ENCODE measurements at places on chromosomes 4 and X.

GRCh38 chrX:97234471-97235081, 350.9 kb downstream of the RPA4 start:
- DNase-seq: no peak
- H3K4me3 ChIP-seq: no peak overlapping the region
- H3K36me3 ChIP-seq: no peaks in the 10 kb centered on the region
- H3K4me1 ChIP-seq: no peaks in the 10 kb centered on the region
- no peak overlapping the region for H3K27ac ChIP-seq
- no peaks in the 10 kb centered on the region for H3K27me3 ChIP-seq

- no peak overlapping the region for H3K4me3 ChIP-seq
- H3K4me1 ChIP-seq: no peaks in the 10 kb centered on the region
- DNase-seq: no peak
- H3K27ac ChIP-seq: no peak overlapping the region
Observed at GRCh38 chr4:178672512-178672911, 1230.3 kb upstream of the AGA start.

DNA sequence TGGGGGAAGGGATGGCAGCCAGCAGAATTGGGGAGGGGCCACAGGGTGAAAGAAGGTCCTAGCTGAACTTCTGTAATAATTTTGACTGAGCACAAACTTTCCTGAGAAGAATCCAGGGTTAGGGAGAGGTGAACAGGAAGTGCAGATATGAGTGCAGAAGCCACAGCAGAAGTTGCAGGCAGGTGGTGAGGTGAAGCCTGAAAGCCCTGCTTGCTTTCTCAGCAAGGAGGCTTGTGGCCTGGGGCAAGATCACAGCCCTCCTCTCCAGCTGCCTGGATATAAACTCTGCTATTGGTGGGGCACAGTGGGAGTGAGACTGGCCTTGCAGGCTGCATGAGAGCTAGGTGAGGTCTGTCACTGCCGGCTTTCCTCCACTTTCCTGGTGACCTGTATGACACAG, 44.1 kb upstream of the UPRT start:
- no peaks in the 10 kb centered on the region for H3K4me1 ChIP-seq
- DNase-seq: no peak
- H3K27ac ChIP-seq: no peak overlapping the region
- H3K36me3 ChIP-seq: no peaks in the 10 kb centered on the region
- peaks cover 6% of the 10 kb centered on the region for H3K27me3 ChIP-seq

GRCh38 chrX:386239-386767, 404 bp downstream of the PPP2R3B start:
- H3K4me3 ChIP-seq: peak overlapping the region; percentile 52
- H3K4me1 ChIP-seq: peaks cover 7% of the 10 kb centered on the region
- H3K27me3 ChIP-seq: no peaks in the 10 kb centered on the region
- H3K27ac ChIP-seq: peak overlapping the region; percentile 96

GRCh38 chr4:95825546-95825945, 14.3 kb upstream of the PDHA2 start:
- no peak overlapping the region for H3K4me3 ChIP-seq
- no peak overlapping the region for H3K27ac ChIP-seq
- DNase-seq: no peak
- H3K36me3 ChIP-seq: no peaks in the 10 kb centered on the region
- H3K4me1 ChIP-seq: no peaks in the 10 kb centered on the region
- no peaks in the 10 kb centered on the region for H3K27me3 ChIP-seq

GRCh38 chrX:10021461-10022272, 54.5 kb downstream of the CLDN34 start:
- H3K4me3 ChIP-seq: no peak overlapping the region
- peaks cover 12% of the 10 kb centered on the region for H3K4me1 ChIP-seq
- H3K27me3 ChIP-seq: no peaks in the 10 kb centered on the region
- H3K27ac ChIP-seq: no peak overlapping the region

GRCh38 chr4:8701126-8702019, 108.8 kb downstream of the CPZ start:
- DNase-seq: no peak
- peaks cover 23% of the 10 kb centered on the region for H3K27me3 ChIP-seq
- H3K36me3 ChIP-seq: no peaks in the 10 kb centered on the region
- no peak overlapping the region for H3K4me3 ChIP-seq
- no peaks in the 10 kb centered on the region for H3K4me1 ChIP-seq
- no peak overlapping the region for H3K27ac ChIP-seq

DNA sequence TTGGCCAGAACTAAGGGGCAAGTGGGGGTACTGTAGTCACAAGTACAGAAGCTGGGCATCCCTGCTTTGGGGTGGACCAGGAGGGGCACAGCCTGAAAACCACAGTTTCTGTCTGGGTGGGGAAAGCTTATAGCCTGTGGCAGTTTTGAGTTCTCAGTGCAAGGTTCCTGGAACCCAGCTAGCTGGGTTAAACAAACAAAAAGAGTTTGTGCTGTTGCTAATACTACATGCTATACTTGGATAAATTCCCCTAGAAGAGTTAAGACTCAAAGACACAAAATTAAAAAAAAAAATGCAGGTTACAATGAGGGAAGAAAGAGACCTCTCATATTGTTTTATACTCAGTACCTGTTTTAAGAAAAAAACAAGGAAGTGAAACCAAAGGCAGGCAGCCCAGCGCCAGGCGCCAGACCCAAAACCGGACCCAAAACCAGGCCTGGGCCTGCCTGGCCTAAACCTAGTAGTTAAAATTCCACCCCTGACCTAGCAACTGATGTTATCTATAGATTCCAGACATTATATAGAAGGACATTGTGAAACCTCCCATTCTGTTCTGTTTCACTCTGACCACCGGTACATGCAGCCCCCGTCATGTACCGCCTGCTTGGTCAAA, 50.8 kb downstream of the SLC2A9 start:
- no peak overlapping the region for H3K27ac ChIP-seq
- H3K4me3 ChIP-seq: no peak overlapping the region
- H3K36me3 ChIP-seq: no peaks in the 10 kb centered on the region
- no peaks in the 10 kb centered on the region for H3K4me1 ChIP-seq

GRCh38 chr4:125714845-125715244, 400.1 kb downstream of the FAT4 start:
- no peaks in the 10 kb centered on the region for H3K36me3 ChIP-seq
- H3K4me3 ChIP-seq: no peak overlapping the region
- H3K4me1 ChIP-seq: no peaks in the 10 kb centered on the region
- no peak overlapping the region for H3K27ac ChIP-seq
- no peak for DNase-seq

- DNase-seq: no peak
- H3K27me3 ChIP-seq: no peaks in the 10 kb centered on the region
- no peaks in the 10 kb centered on the region for H3K36me3 ChIP-seq
Observed at GRCh38 chr4:152920768-152921167, 15.4 kb upstream of the FHDC1 start.

DNA sequence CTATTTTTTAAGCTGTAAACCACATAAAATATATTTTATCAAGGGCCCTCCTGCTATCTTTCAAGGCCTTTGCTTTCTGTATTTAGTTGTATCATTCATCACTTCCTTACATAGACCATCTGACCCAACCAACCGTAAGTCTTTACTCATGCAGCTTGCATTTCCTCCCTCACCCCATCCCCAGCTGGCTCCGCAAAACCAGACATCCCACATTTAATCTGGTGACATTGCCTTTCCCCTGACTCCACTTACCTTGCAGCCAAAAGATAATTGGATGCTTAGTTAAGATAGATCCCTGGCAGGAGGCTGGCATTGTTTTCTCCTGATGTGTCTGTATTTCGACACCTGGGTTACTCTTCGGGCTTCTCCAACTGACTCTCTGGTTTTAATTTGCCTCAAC, 183.7 kb upstream of the LDB2 start:
- no peaks in the 10 kb centered on the region for H3K4me1 ChIP-seq
- H3K4me3 ChIP-seq: no peak overlapping the region
- DNase-seq: no peak
- no peaks in the 10 kb centered on the region for H3K27me3 ChIP-seq

GRCh38 chr4:71713611-71714203, 70.2 kb downstream of the GC start:
- DNase-seq: no peak
- peaks cover 3% of the 10 kb centered on the region for H3K27me3 ChIP-seq
- H3K4me1 ChIP-seq: no peaks in the 10 kb centered on the region
- peaks cover 6% of the 10 kb centered on the region for H3K36me3 ChIP-seq
- H3K27ac ChIP-seq: peak overlapping the region; percentile 2

DNA sequence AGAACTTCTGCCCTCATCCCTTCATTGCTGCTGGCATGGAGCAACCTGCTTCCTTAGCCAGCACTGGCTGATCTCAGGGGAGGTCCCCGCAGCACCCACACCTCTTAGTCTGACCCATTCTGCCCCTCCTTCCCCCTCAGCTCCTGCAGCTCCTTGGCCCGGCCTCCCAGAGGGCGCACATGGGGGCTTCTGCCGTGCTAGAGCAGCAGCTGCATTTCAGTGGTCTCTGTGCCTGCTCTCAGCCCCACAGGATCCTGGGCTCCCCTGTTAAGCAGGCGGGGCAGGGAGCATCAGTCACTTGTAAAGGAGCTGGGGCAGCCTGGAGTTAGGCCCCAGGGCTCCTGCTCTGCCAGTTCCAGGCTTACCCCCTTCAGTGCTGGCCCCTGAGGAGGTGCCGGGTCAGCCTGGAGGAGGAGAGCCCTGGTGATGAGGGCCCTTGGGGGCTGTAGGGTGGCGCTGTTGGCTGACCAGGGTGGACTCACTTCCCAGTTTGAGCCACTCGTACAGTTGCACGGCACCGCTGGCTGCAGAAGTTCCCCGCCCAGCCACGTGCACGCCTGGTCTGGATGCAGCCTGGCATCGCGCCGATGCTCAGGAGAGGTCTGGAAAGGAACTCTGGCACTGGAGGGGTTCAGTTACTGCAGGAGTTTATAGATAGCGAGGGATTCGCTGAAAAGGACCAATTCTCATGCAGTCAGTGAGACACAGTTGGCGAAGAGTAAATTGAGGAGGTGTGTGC, 85.1 kb upstream of the PSAPL1 start:
- no peak for DNase-seq
- peak overlapping the region; percentile 6 for H3K4me3 ChIP-seq

DNA sequence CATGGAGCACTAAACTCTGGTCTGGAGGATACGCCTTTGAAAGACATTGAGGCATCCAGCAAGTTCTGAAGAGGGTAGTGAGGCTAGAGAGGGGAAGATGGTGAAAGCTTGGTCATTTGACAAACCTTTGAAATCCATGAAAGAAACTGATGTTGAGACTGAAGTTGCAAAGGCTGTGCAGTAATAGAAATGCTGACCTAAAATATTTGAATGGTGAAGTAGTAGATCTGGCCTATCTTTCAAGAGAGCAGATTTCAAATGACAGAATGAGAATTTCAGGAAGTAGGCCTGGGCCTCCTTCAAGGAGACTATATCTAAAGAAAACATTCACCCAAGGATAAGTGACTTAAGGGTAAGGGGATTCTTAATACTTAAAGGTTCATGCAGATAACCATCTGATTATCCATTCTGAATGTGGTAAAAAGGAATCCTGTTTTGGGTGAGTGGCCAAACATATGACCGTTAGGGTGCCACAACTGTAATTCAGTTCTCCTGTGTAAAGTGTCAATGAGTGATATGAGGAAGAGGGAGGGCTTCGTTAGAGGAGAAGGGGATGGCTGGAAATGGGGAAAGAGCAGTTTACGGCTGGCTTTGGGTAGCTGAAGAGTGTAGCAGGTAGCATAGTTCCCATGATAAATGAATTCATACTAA, 62.2 kb downstream of the AMELX start:
- H3K4me3 ChIP-seq: no peak overlapping the region
- H3K4me1 ChIP-seq: no peaks in the 10 kb centered on the region
- no peak for DNase-seq
- H3K27me3 ChIP-seq: no peaks in the 10 kb centered on the region

GRCh38 chr4:169604131-169604900, 8.1 kb downstream of the NEK1 start:
- no peak overlapping the region for H3K4me3 ChIP-seq
- no peak overlapping the region for H3K27ac ChIP-seq
- no peaks in the 10 kb centered on the region for H3K27me3 ChIP-seq
- H3K36me3 ChIP-seq: peaks cover 12% of the 10 kb centered on the region

GRCh38 chr4:41749631-41750039, 1.1 kb upstream of the PHOX2B start:
- no peak overlapping the region for H3K4me3 ChIP-seq
- H3K4me1 ChIP-seq: no peaks in the 10 kb centered on the region
- H3K36me3 ChIP-seq: no peaks in the 10 kb centered on the region
- DNase-seq: no peak
- no peak overlapping the region for H3K27ac ChIP-seq
- peaks cover 91% of the 10 kb centered on the region for H3K27me3 ChIP-seq

Measured in effector memory CD8-positive, alpha-beta T cell (primary cell).